Chondrocyte (in vitro differentiated cells): ENCODE measurements at places on chromosomes 3 and 15.

DNA sequence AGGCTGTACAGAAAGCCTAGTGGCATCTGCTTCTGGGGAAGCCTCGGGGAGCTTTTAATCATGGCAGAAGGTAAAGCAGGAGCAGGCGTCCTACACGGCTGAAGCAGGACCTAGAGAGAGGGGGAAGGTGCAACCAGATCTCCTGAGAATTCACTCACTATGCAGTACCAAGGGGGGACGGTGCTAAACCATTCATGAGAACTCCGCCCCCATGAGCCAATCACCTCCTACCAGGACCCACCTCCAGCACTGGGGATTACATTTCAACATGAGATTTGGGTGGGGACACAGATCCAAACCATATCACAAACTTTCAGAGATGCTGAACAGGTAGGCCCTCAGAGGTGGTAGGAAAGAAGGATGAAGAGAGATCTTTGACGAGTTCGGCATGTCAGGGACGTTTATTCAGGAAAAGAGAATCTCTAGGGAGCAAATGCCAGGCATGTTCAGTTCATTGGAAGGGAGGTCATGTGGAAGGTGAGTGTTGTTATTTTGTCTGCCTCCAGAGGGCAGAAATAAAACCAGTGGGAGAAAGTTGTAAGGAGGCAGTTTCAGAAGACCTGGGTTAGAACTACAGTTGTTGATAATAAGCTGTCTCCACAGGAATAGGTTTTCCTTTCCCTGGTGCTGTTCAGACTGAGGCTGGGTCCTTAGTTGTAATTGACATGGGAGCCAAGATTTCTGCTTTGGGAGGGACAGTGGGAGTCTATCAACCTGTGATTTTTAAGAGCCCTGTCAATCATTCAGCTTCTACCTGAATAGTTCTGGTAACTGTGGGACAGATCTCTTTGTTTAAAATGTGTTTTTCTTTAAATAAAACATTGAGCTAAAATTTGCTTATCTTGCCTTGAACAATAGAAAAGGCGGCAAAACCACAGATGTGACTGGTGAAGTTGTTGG, 4.3 kb upstream of the FNDC3B start:
- no peak for DNase-seq

- DNase-seq = no peak
Observed at GRCh38 chr15:95684126-95684525, 646.4 kb upstream of the NR2F2 start.

DNA sequence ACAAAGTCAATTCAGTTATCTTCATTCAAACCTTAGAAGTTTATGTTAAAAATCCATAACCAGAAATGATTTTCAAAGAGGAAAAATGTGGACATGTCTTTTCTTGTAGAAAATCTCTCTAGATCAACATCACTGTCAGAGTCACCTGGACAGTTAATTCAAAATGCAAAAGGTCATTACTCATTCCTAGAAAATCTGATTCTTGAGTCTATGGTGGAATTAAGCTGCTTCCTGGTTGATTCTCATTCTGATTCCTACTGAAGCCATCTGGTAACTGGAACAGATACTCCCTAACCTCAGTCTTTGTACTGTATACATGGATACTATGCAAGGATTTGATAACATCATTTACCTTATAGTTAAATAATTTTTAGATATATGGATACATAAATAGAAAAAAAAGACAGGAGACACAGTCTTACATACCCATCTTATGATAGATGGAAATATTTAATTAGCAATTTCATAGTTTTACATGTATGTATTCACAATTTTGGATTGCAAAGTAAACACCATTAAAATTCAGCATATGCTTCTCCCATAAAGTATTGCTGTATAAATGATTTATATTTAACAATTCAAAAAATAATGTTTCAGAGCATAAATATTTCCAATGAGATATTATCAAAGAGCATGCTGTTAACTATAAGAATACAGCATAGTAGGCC, 693.2 kb upstream of the CCDC54 start:
- no peak for DNase-seq

GRCh38 chr15:88538972-88539371, 7.5 kb downstream of the DET1 start:
- DNase-seq = no peak

GRCh38 chr3:194265505-194265892, 85.6 kb downstream of the CPN2 start:
- DNase-seq = no peak

DNA sequence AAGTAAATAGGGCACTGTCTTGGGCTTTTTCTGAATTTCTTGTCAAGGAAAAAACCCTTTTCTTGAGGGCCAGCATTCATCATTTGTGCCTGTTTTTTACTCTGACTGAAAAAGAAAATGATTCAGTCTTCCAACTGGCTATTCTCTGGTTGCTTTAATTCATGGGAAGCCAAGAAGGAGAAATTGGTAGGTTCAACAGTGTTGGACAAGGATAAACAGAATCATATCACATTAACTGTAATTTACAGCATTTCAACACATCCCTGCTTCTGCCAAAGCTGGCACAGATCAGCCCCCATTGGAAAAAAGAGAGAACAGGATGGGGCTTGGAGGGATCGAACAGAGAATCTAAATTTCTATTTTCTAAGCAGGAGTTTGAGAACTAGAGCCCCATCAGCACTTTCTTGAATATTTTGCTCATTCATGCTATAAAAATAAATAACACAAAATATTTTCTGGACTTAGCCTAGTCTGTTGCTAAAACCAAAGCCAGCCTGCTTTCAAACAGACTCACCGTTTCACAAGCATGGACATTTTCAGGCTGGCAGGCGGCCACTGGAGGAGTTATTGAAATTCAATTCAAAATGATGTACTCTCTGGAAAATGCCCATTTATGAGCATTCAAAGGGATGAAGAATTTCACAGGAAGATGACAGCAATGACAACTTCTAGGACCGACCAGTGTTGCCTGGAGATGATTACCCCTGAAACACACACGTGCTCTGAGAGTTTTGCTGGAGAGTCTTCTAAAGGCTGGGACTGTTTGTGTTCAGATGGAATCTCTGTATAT, 181.2 kb downstream of the WNT5A start:
- DNase-seq = no peak

GRCh38 chr3:82627733-82628132, 866.3 kb upstream of the GBE1 start:
- no peak for DNase-seq

DNA sequence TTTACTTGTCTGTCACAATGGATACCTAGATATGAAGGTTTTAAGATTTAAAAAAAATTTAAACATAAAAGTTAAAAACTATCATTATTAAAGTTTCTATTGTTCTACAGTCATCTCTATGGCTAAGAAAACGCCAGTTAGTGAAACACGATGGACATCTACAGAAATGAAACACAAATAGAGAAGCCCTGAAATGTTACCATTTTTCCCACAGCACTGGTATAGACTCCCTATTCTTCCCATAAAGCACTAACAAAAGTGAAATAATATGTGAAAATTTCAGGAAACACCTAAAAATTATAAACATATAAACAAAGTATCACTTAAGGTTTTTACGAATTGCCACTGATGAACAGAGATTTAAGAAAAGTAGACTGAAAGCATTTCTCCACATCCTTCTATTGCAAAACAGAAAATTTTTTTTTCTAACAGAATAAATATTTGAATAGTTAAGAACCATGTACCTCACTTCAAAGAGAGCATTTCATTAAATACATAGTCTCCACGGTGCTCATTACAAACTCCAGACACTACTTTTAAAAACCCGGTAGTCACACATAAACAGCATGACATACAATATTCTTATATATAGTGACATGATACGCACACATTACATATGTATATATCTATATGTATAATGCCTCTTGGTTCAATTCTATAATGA, 7.1 kb upstream of the NEK10 start:
- DNase-seq = no peak

DNA sequence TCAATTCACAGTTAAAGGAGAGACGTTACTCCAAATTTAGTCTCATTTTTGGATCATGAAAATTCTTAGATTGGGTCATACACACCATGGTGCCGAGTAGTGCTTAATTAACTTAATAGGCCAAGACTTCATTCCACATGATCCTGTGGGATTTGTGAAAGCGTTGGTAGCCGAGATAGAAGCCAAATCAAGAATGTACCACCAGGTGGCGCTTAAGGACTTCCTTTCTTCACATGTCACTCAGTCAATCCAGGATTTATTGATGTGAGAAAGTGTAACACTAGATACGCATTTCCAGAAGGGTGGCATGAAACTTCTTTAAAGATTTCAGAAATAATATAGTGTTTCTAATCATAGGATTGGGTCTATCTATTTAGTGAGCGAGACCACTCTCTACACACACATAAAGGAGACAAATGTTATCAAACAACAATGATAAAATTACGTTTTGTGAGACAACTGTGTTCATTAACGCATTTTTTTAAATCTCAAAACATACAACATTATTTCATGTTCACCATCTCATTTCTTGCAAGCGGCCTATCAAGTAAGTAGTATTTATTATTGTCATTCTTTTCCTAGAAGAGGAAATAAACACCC, 436.1 kb downstream of the CHL1 start:
- no peak for DNase-seq

- DNase-seq = no peak
Observed at GRCh38 chr3:59408047-59408624, 358.3 kb upstream of the CFAP20DC start.

GRCh38 chr15:48415036-48415886, 84.0 kb downstream of the DUT start:
- no peak for DNase-seq

- no peak for DNase-seq
Observed at GRCh38 chr3:71541313-71541712, 42.2 kb downstream of the FOXP1 start.

DNA sequence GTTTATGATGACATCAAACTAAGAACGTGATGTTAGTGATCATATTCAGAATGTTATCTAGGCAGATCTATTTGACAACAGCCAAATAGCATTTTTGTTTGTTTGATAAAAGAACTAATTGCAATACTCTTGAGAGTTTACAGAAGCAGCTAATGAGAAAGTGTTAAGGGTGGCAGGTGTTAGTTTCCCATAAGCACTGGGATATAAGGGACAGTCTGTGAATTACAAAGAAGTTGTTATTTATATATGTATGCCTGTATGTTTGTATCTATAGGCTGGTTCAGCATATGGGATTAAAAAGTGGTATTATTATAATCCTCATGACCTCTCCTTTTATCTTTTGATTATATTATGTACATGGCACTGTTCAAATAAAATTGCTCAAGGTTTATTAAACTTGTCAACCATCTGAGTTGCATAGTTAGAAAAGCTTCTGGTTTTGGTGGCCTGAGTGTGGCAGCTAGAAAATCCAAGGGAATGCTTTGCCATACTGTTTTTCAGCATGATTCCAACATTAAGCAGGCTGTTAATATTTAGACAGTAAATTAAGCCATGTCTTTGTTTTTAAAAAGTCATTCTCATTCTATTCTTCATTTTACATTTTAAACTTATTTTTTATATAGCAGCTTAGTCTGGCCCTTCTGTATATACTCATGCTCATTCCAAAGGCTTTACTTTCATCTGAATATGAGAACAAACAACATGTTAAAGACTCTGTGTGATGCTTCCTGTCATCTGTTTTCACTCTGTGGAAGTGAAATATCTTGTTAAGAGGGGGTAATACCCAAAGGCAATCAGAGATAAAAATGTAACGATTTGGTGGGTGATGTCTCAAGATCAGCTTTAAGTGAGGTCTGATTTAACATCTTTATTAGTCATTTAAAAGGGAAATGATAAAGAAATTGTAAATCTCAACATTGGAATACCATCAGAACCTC, 13.1 kb downstream of the ROBO2 start:
- DNase-seq = no peak

DNA sequence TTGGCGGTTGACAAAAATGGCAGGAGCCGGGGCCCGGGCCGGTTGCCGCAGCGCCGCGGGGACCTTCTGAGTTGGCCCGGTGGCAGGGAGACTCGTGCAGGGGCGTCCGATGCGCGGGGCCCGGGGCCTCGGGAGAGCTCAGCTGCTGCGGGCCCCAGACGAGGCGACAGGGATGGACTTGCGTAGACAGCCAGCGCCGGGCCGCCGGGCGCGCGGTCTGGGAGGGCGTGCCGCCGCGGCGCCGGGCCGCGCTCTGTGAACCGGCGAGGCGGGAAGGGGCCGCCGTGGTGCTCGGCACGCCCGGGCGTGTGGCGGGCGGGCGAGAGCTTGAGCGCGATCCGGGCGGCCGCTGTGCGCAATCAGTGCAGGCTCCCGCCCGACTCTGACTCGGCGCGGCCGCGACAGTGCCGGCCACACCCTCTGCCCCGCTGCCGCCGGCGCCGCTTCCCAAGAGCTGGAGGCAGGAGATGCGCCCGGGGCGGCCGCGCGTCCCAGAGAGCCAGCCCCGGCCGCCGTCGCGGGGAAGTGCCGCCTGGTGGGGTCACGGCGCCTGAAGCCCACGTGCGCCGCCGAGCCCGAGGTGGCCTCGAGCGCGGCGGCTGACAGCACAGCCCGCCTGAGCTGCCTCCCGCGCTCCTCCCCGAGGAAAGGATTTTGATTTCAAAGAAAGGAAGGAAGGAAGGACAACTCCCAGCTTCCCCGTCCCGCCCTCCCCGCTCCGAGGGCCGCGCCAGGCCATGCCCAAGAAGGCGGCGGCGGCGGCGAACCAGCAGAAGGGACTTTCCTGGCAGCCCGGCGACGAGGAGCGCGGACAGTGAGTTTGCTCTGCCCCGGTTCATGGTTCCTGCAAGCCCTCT, 657 bp downstream of the TLNRD1 start:
- peak; percentile 89 for DNase-seq

- no peak for DNase-seq
Observed at GRCh38 chr3:45975686-45976085, 19.9 kb downstream of the FYCO1 start.

GRCh38 chr15:88882785-88883184, 12.6 kb downstream of the HAPLN3 start:
- no peak for DNase-seq

- DNase-seq = no peak
Observed at GRCh38 chr3:160486459-160486869, 36.9 kb upstream of the TRIM59 start.

DNA sequence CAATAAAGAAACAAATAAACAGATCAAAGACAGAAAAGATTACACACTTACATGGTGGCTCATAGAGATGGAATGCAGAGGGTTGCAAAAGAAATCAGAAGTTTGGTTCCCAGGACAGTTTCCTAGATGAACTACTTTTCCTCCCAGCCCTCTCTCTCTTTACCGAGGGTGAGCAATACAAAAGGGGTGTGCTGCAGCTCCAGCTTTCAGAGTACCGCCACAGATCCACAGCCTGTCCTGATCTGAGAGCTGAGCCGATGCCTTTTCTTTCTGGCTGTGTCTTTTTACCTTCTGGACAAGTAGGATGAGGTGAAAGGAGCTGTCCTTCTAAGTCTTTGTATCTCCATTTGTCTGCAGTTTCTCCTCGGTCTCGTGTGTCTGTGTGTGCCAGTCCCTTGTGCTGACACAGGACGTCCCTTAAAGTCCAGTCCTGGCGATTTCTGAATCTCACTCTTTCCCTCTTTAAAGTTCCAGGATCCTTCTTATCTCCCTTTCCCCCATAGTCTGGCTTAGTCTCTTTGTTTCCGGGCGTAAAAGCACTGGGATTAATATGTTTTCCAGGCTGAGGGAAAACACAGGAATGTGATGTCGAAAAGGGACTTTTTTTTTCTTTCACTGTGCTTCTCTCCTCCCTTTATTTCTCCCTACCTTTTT, 540 bp downstream of the CCDC80 start:
- no peak for DNase-seq
